Spinal cord (tissue), 10 donors: ENCODE measurements at places on chromosomes 4 and X.
A peak's percentile ranks its signal among the peaks of the same experiment; 100 is the strongest.

GRCh38 chr4:183909801-183910200 lies 4.7 kb downstream of the STOX2 start:
- H3K27me3 ChIP-seq = no peaks in the 10 kb centered on the region
- no peaks in the 10 kb centered on the region for H3K4me1 ChIP-seq
- H3K4me3 ChIP-seq = peak overlapping the region; percentile 7
- H3K36me3 ChIP-seq = no peaks in the 10 kb centered on the region

GRCh38 chr4:3368841-3369760 lies 72.7 kb upstream of the HGFAC start:
- peaks cover 95% of the 10 kb centered on the region for H3K4me1 ChIP-seq
- DNase-seq = no peak
- H3K36me3 ChIP-seq = peaks cover 40% of the 10 kb centered on the region
- peak overlapping the region; percentile 74 for H3K27ac ChIP-seq
- H3K27me3 ChIP-seq = no peaks in the 10 kb centered on the region

GRCh38 chrX:35622040-35622439 lies 176.1 kb upstream of the MAGEB16 start:
- no peak overlapping the region for H3K27ac ChIP-seq
- no peaks in the 10 kb centered on the region for H3K4me1 ChIP-seq

DNA sequence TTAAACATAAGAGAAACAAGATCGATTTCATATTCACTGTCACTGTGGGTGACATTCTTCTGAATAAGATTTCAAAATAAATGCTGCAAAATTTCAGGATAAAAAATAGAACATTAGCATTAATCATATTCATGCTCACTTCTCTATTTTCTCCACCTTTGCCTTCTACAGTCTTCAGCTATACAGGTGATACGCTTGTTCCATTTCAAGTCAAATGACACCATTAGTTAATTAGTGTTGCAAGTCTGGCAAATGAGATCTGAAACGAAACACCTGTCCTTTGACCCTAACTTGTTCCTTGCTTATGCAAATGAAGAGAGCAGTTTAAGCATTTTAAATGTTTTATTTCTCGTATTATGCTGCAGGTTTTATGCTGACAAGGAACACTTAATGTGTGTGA lies 667.5 kb upstream of the MAGEB2 start:
- H3K4me1 ChIP-seq = no peaks in the 10 kb centered on the region
- no peak overlapping the region for H3K27ac ChIP-seq
- H3K36me3 ChIP-seq = no peaks in the 10 kb centered on the region
- no peak for DNase-seq
- no peaks in the 10 kb centered on the region for H3K27me3 ChIP-seq

GRCh38 chrX:9466124-9466495 lies 1.3 kb downstream of the TBL1X start:
- H3K36me3 ChIP-seq = no peaks in the 10 kb centered on the region
- H3K27ac ChIP-seq = no peak overlapping the region
- H3K4me1 ChIP-seq = peaks cover 47% of the 10 kb centered on the region
- H3K27me3 ChIP-seq = peaks cover 34% of the 10 kb centered on the region
- DNase-seq = no peak

GRCh38 chrX:56783450-56783831 lies 54.4 kb downstream of the NBDY start:
- peaks cover 11% of the 10 kb centered on the region for H3K36me3 ChIP-seq
- peaks cover 21% of the 10 kb centered on the region for H3K4me1 ChIP-seq
- no peak overlapping the region for H3K4me3 ChIP-seq
- no peak for DNase-seq
- no peaks in the 10 kb centered on the region for H3K27me3 ChIP-seq

- no peak overlapping the region for H3K4me3 ChIP-seq
- no peaks in the 10 kb centered on the region for H3K36me3 ChIP-seq
- no peaks in the 10 kb centered on the region for H3K27me3 ChIP-seq
- H3K27ac ChIP-seq = no peak overlapping the region
- no peaks in the 10 kb centered on the region for H3K4me1 ChIP-seq
- no peak for DNase-seq
These were observed 476.3 kb upstream of the ADGRL3 start for GRCh38 chr4:60723796-60724195.

DNA sequence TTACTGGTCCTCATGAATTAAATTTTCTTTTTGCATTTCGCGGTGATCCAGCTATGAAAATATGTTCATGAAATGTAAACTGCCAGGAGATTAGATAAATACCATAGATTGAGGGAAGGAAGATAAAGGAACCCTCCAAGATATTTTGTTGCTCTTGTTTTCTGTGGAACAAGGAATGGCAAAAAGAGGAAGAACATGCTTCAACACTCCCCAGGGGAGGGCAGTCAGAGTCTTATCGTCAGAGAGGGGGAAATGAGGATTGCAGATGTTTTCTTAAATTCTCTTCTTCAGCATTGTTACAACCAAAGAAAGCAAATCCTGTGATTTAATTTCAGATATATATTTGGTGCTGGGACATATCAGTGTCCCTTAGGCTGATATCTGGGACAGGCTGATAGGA lies 9.5 kb upstream of the SFRP2 start:
- DNase-seq = no peak
- peaks cover 8% of the 10 kb centered on the region for H3K27me3 ChIP-seq
- H3K4me3 ChIP-seq = no peak overlapping the region
- no peaks in the 10 kb centered on the region for H3K36me3 ChIP-seq
- no peak overlapping the region for H3K27ac ChIP-seq
- no peaks in the 10 kb centered on the region for H3K4me1 ChIP-seq

GRCh38 chr4:23945451-23946017 lies 55.7 kb upstream of the PPARGC1A start:
- H3K27ac ChIP-seq = no peak overlapping the region
- no peaks in the 10 kb centered on the region for H3K36me3 ChIP-seq
- peaks cover 3% of the 10 kb centered on the region for H3K4me1 ChIP-seq
- H3K27me3 ChIP-seq = no peaks in the 10 kb centered on the region

- DNase-seq = no peak
- no peaks in the 10 kb centered on the region for H3K27me3 ChIP-seq
- no peaks in the 10 kb centered on the region for H3K4me1 ChIP-seq
These were observed 32.3 kb downstream of the MED28 start for GRCh38 chr4:17646693-17647092.

DNA sequence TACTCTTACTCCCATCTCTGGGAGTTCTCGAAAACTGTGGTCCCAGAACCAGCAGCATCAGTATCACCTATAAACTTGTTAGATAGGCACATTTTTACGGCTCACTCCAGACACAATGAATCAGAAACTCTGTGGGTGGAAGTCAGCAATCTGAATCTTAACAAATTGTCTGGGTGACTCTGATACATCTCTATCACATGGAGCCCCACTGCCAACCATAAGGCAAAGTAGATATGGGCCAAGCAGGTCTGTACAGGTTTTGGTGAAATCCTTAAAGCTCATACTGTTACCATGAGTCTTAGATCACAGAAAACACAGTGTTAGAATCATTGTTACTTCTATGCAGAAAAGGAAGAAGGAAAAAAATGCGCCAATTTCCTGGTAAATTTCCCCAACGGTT lies 122.5 kb upstream of the HCCS start:
- H3K36me3 ChIP-seq = no peaks in the 10 kb centered on the region
- no peak for DNase-seq
- no peak overlapping the region for H3K27ac ChIP-seq

DNA sequence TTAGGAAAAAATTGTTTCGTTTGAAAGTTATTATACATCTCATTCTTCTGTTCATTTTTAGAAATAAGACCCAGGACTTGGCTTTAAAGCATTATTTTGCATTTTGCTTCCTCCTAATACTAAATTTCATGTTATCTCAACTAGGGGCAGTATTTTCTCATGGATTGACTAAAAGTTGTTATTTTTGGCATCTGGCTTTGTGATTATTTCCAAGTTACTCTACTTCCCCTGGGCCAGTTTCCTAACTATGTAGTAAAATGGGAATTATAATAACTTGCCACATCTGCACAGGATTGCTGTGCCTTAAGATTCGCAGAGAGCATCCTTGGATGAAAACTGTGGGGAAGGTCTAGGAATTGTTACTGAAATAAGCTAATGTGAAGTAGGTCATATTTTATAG lies 3.0 kb downstream of the RBPJ start:
- no peaks in the 10 kb centered on the region for H3K36me3 ChIP-seq
- peaks cover 13% of the 10 kb centered on the region for H3K4me1 ChIP-seq
- no peak for DNase-seq

DNA sequence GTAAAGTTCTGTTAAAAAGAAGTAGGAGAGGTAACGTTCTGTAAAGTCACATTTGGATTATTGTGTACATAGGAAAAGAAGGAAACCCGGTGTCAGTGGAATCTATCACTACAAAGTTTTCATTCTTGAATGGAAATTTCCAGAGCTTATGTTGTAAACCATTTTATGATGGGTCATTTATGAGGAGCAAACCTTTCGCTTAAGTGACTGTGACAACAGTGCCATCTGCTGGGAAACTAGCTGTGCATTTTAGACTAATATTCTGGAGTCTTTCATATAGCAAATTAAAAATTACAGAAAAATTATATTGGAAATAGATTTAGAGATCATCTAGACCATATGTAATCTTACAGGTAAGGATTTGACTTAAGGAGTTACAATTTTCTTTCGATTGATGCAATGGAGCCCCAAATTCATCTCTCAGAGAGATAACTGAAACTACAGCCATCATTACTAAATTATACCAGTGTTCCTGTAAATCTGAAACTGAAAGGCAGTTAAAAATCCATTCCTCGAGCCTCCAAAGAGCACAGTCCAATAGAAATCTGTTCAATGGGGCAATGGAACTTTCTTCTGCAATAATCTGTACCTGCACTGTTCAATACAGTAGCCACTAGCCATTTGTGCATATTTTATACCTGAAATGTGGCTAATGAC lies 26.9 kb downstream of the ASB9 start:
- H3K4me3 ChIP-seq = no peak overlapping the region
- H3K36me3 ChIP-seq = no peaks in the 10 kb centered on the region
- no peaks in the 10 kb centered on the region for H3K4me1 ChIP-seq
- H3K27ac ChIP-seq = no peak overlapping the region

- peaks cover 11% of the 10 kb centered on the region for H3K4me1 ChIP-seq
- no peaks in the 10 kb centered on the region for H3K27me3 ChIP-seq
- peaks cover 2% of the 10 kb centered on the region for H3K36me3 ChIP-seq
- DNase-seq = peak; percentile 3
- H3K27ac ChIP-seq = peak overlapping the region; percentile 98
These were observed 23.6 kb upstream of the GLOD5 start for GRCh38 chrX:48737940-48738339.

DNA sequence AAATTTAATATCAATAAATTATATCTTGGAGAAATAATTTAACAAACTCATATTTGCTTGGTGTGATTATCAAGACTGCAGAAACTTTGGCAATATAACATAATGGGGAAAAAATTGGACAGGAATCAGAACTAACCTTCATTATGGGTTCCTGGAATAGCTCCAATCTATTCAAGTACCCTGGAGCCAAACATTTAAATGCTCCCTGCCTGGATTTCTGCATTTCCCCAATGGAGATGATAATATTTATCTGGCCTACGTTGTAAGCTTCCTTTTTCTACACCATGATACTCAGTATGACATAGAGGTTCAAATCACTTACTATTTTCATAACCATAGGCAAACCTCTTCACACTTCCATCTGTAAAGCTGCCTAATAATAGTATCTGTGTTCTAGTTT lies 326.8 kb downstream of the TRIML1 start:
- no peaks in the 10 kb centered on the region for H3K27me3 ChIP-seq
- H3K4me1 ChIP-seq = no peaks in the 10 kb centered on the region
- H3K27ac ChIP-seq = no peak overlapping the region
- H3K36me3 ChIP-seq = no peaks in the 10 kb centered on the region
- no peak for DNase-seq

- no peak overlapping the region for H3K4me3 ChIP-seq
- no peak for DNase-seq
- H3K36me3 ChIP-seq = peaks cover 11% of the 10 kb centered on the region
These were observed 47.4 kb downstream of the WDR1 start for GRCh38 chr4:10069075-10069642.

- H3K27ac ChIP-seq = no peak overlapping the region
- no peaks in the 10 kb centered on the region for H3K36me3 ChIP-seq
- H3K4me1 ChIP-seq = no peaks in the 10 kb centered on the region
- H3K27me3 ChIP-seq = no peaks in the 10 kb centered on the region
- H3K4me3 ChIP-seq = no peak overlapping the region
These were observed 69.2 kb downstream of the PTCHD1 start for GRCh38 chrX:23403849-23404248.

- no peaks in the 10 kb centered on the region for H3K36me3 ChIP-seq
- H3K4me3 ChIP-seq = peak overlapping the region; percentile 80
- peak overlapping the region; percentile 77 for H3K27ac ChIP-seq
- peaks cover 19% of the 10 kb centered on the region for H3K27me3 ChIP-seq
These were observed 645 bp downstream of the AMMECR1 start for GRCh38 chrX:110317061-110317819.

DNA sequence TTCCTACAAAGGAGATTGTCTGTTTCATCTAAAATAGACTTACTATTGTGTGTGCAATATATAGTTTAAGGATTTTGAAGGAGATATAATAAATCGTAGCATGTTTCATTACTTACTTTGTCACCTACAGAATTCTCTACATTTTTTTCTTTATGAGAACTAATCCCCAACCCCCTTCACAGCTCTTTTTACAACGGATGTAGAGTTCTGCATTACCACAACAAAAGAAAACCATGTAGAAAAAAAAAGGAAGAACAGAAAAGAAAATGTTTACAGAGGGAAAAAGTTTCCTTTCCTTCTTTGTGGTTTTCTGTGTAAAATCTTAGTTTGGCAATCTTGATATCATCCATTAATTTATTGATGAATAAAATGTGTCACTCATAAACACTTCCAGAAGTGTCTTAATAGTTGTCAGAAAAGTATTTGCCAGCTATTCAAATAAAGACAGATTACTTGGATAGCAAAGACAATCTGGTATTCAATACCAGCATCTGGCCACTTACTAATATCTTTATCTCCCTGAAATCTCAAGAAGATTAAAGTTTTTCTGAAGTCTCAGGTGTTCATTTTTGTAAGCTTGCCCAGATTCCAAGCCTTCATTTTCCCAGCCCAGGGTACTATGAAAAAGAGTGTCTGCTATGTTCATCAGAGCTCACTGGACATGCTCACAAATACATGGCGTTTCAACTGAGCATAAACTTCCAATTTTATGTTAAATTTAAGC lies 806.8 kb downstream of the PCDH19 start:
- no peaks in the 10 kb centered on the region for H3K4me1 ChIP-seq
- H3K27me3 ChIP-seq = no peaks in the 10 kb centered on the region
- no peak overlapping the region for H3K27ac ChIP-seq
- no peak overlapping the region for H3K4me3 ChIP-seq

GRCh38 chr4:109472343-109472761 lies 38.7 kb downstream of the SEC24B start:
- no peaks in the 10 kb centered on the region for H3K36me3 ChIP-seq
- no peak for DNase-seq
- H3K27me3 ChIP-seq = no peaks in the 10 kb centered on the region

GRCh38 chr4:124105212-124105611 lies 607.3 kb downstream of the ANKRD50 start:
- H3K27ac ChIP-seq = no peak overlapping the region
- no peak overlapping the region for H3K4me3 ChIP-seq
- no peaks in the 10 kb centered on the region for H3K27me3 ChIP-seq
- H3K4me1 ChIP-seq = no peaks in the 10 kb centered on the region
- DNase-seq = no peak

DNA sequence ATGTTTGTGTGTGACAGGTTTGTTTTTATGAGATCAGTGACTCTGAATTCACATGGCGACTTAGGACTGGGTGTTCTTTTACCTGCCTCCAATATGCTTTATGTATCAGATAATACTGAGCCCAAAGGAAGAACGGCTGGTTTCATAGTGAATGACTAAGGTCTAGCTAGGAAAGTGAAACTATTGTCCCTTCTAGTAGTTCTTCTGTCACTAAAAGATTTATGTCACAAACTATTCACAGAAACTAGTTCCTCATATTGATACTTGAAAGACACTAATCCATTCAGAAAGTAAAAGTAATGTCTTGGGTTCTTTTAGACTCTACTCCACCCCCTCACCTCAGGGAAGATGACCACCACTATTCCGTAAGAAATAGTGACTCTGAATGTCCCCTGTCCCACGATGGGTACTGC lies 81.7 kb downstream of the EGF start:
- peaks cover under 1% of the 10 kb centered on the region for H3K27me3 ChIP-seq
- no peaks in the 10 kb centered on the region for H3K4me1 ChIP-seq
- DNase-seq = no peak
- H3K36me3 ChIP-seq = no peaks in the 10 kb centered on the region
